ENCODE measurements at places on chromosomes 2 and 18.

- DNase-seq: no peak
Measured at GRCh38 chr18:24934258-24934932, 417.6 kb downstream of the ZNF521 start.

GRCh38 chr2:101704046-101704466 is 6.5 kb downstream of the MAP4K4 start:
- DNase-seq: peak; percentile 67

- no peak for DNase-seq
Measured at GRCh38 chr2:44866152-44866551, 75.3 kb upstream of the SIX3 start.

DNA sequence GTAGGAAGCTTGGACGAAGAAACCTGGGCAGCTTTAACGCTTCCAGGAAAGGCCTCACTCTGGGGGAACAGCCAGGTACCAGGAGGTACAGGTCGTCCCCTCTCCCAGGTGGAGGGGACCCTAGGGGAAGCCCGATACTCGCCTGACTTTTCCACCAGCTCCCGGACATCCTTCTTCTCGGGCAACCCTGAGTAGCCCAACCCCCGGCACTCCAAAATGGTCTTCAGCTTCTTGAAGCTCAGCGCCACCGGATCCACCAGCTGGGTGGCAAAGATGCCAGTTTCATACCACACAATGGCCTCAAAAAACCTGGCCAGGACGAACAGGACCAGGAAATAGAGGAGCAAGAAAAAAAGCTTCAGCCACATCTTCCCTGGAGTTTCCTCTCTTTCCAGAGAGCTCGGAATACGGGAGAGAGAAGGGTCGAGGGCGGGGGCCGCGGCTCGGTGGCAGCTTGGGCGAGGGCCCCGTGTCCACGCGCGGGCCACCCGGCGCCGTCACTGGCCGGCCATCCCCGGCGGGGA is 1.1 kb downstream of the RNF103 start:
- DNase-seq: no peak

DNA sequence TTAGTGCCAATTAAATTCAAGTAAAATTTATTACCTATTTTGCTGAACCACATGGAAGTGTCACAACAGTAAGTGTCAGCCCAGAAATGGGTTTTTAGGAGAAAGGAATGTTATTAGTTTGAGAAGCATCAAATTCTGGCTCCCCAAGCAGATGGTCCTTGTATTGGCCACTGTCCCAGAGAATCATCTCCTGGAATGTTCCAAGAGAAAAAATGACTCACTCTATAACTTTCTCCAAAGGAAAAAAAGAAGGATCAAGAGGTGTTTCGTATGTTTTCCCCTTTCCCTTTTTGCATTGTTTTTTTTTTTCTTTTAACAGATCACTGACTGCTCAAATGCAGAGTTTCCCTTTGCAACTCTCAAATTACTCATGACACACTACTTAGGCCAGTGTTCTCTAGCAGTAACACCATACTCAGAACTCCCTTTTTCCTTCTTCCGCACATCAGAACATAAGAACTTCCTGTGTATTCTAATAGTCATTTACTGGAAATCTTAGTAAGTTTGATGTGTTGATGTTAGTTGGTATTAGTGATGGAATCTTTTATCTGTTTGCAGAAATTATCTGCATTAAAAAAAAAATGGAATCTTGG is 390.3 kb downstream of the GPD2 start:
- peak; percentile 60 for DNase-seq

DNA sequence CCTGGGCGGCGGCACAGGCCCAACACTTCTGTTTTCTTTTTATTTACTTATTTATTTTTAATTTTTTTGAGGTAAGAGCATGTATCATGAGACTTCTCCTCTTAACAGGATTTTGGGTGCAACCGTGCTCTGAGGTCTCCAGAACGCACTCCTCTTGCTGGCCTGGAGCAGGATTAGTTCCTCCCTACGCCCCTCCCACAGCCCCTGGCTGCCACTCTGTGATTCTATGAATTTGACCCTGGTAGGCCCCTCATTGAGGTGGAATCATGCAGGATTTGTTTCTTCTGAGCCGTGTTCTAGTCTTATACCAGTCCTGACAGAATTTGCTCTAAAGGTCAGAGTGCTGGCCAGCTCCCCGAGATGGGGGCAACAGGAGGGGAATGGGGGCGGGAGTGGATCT is 106.5 kb upstream of the HS6ST1 start:
- DNase-seq: no peak

DNA sequence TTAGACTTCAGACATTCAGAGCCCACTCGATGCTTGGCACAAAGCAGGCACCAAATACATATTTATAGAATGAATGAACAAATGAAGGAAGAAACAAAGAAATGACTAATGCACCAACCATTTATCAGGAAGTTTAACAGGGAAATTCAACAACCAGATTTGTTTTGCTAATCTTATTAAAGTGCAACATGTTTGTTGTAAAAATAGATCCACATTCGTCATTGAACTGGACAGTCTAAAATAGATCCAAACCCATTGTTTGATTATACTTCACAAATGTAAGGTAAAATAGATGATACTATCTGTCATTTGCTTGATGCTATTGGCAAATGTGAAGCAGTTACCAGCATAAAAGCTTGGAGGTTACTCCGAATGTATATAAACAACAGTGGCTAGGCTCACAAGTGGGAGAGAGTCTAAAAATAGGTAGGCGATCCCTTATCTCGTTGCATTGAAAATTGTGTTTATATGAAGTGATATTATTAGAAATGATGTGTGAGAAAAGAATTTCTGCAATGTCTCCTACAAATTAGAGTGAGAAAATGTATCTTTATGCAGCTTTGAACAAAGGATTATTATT is 246.2 kb downstream of the NEDD4L start:
- DNase-seq: no peak

GRCh38 chr2:219637842-219638185 is 10.4 kb downstream of the SLC4A3 start:
- DNase-seq: no peak

GRCh38 chr18:44143072-44143471 is 537.6 kb upstream of the SETBP1 start:
- DNase-seq: no peak

GRCh38 chr2:142918624-142919023 is 41.2 kb downstream of the KYNU start:
- DNase-seq: no peak

DNA sequence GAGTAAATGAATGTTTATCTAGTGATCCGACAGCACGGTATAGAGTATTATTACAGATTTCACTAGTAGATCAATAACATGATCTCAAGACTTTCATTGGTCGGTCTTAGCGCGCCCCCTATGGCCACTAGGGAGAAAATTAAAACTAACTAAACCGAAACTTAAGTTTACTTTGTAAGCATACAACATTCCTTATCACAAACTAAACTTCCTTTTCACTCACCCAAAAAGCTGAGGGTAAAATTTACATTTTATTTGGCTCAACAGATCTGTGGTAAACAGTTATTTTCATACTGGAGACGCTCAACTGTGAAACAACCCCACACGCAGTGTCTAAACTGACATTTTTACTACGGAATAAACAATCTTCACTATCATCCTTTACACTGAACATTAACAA is 215.6 kb upstream of the MAP2 start:
- DNase-seq: no peak

- DNase-seq: no peak
Measured at GRCh38 chr2:43890855-43891254, 52.1 kb downstream of the ABCG8 start.

DNA sequence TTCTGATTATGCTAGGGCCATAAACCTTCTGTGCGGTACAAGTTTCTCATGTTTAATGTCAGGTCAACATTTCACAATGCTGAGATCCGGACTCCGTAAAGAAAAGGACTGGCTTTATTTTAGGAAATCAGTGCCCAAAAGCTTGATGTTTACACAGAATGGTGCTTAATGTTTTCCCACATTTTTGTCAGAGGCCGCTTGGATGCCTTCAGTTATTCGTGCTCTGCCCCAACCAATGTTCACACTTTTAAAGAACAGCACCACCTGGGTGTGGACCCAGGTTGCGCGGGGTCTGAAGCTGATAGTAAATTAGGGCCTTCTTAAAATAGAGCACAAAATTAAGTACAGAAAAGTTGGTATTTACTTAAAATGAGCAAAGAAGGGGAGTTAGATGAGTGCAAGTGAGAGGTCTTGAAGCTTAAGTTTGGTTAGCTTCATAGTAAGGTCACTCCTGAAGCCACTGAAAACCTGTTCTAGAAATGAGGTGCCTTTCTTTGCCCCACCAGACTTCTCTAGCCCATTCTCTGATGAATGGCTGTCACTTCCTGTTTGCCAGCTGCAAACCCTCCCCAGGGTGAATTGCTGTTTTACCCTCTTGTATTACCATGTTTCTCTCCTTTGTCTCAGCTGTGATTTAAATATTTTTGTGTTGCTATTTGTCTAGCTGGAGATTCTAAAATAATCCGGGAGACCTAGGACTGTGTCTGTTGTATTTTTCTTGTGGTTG is 20.5 kb downstream of the SLC3A1 start:
- no peak for DNase-seq

DNA sequence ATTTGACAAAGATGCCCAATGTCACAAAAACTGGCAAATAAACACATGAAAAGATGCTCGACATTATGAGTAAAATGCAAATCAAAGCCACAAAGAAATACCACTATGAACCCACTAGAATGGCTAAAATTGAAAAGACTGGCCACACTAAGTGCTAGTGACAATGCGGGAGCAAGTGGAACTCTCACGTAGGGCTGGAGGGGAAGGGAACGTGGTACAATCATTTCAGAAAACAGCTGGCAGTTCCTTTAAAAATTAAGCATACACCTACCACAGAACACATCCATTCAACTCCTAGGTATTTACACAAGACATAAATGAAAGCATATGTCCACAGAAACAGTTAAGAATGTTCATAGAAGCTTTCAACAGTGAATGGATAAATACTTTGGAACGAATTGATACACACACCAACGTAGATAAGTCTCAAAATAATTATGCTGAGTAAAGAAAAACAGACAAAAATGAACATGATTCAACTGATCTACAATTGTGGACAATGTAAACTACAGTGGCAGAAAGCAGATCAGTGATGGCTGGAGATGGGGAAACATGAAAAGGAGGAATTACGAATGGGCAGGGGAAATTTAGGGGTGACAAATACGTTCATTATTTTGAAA is 71.7 kb downstream of the MYOM1 start:
- DNase-seq: no peak

- no peak for DNase-seq
Measured at GRCh38 chr2:163682695-163683094, 53.1 kb downstream of the FIGN start.

GRCh38 chr2:16661936-16662839 is 3.4 kb downstream of the CYRIA start:
- no peak for DNase-seq

DNA sequence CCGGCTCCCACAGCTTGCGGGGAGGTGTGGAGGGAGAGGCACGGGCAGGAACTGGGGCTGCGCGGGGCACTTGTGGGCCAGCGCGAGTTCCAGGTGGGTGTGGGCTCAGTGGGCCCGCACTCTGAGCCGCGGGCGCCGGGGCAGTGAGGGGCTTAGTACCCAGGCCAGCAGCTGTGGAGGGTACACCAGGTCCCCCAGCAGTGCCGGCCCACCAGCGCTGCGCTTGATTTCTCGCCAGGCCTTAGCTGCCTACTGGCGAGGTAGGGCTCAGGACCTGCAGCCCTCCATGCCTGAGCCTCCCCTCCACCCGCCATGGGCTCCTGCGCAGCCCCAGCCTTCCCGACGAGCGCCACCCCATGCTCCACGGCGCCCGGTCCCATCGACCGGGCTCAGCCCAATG is 337.9 kb upstream of the ACVR2A start:
- no peak for DNase-seq

DNA sequence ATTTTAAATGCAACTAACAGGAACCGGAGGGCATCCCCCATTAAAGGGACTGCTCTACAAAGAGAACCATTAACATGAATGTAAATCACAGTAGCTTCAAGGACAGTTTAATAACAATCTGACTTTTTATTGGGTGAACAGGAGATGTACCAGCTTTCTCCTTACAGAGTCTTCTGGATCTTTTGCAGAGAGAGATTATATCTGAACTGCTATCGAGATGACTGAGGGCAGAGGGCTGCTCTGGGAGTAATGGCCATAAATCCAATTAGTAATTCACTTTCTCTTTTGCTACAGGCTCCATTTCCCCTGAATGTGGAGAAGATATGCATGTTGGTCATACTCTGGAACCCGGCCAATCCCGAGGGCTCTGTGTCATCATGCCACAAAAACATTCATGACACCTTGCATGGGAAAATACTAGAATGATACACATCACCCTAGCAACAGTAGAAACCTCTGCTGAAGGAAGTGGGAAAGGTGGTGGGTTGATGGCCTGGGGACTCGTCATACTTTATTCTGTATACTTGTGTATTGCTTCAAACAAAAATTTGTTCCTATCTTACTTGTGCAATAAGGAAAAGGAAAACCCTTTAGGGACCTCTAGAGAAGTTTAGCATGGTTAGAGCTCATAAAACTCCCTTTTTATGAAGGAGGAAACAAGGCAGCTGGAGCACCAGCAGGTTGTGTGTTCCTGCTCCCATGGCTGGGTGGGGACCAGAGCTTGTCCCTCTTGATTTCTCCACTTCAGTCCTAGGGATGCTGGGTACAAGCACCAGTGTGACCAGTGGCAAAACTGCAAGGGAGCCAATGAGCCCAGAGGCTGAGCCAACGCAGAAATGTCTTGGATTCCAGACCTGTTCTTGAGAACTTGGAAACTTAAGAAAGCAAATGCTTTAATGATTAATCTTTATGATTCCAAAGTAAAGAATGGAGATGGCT is 26.0 kb downstream of the CTAGE1 start:
- DNase-seq: peak; percentile 59

DNA sequence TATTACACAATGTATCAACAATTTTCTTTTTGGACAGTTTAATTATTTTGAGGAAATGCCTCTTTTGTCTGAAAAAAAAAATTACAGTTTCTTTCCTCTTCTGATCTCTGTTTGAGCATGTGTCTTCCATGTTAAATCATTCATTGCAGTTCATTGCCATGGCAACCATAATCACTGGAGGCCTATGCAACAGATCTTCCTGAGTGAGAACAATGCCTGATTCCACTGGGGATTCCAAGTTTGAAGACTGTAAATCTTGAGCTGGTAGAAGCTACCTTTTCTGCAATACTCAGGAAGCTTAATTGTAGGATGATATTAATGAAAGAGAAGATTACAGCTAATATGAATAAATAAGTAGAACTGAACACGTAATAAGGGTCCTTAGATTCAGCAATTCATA is 721.4 kb upstream of the CNTNAP5 start:
- no peak for DNase-seq

- peak; percentile 81 for DNase-seq
Measured at GRCh38 chr18:28065031-28065792, 111.7 kb downstream of the CDH2 start.

GRCh38 chr2:207217442-207217841 is 51.7 kb upstream of the KLF7 start:
- no peak for DNase-seq
